ENCODE measurements at places on chromosomes 11 and 22.

DNA sequence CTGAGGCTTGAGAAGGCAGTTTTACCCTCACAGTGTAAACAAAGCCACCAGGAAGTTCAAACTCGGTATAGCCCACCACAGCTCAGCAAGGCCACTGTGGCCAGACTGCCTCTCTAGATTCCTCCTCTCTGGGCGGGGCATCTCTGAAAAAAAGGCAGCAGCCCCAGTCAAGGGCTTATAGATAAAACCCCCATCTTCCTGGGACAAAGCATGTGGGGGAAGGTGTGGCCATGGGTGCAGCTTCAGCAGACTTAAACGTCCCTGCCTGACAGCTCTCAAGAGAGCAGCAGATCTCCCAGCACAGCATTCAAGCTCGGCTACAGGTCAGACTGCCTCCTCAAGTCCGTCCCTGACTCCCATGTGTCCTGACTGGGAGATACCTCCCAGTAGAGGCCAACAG lies 69.7 kb downstream of the TTC28 start:
- no peak for DNase-seq

GRCh38 chr22:41862530-41863266 lies 29.8 kb downstream of the SREBF2 start:
- DNase-seq, result no peak

DNA sequence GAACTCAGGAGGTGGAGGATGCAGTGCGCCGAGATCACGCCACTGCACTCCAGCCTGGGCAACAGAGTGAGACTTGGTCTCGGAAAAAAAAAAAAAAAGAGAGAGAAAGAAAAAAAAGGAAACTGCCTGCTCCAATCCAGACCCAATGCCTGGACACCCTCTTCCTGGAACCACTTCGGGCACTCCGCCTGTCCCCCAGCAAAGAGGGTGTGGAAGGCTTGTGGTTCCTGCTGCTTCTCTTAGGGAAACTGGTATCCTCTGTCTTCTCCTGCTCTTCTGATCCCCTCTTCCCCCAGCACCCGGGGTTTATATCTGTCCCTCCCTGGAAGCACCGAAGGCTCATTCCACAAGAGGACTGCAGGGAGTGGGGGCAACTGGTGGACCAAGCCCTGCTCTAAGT lies 12.9 kb downstream of the CHRNA10 start:
- no peak for DNase-seq

DNA sequence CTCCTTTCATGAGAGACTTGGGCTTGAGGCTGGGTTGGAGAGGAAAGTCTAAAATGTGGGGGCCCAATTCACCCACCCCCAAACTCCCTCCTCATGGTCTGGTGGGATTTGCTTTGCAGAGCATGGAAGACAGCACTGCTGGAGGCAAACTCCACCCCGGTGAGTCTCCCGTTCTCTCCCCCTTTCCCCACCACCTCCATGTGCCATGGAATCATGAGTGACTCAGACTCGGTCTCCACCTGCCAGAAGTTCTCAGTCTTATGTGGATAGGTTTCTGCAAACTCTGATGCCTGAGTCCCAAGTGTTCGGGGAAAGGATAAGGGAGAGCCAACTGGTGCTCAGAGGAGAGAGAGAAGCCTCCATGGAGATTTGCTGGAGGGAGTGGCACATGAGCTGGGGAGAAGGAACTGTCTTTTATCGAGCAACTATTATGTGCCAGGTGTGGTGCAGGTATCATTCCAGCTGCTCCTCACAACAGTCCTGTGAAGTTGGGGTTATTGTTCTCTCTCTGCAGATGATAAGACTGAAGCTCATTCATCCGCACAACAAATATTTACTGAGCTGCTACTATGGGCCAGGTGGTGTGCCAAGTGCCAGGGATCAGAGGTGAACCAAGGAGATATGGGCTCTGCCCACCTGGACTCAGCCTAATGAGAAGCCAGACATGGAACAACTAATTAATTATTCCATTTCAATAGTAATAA lies 6.6 kb downstream of the PLEKHB1 start:
- DNase-seq, result no peak

DNA sequence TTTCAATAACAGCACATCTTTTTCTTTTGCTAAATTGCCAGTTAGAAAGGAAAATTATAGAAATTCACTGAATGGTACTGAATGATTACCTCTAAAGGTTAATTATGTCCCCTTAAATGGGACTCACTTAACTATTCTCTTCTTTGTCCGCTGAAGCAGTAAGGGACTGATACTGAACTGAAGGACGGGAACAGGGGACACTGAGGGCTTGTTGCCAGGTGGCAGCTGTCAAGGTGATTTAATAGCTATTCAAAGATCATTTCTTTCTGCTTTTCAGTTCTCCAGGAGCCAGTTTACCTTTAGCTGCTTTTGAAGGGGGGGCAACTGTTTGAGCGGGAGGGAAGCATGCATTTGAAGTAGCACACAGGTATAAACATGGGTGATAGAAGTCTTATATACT lies 325.4 kb upstream of the CCDC90B start:
- no peak for DNase-seq

GRCh38 chr11:91081440-91082043 lies 858.7 kb upstream of the CHORDC1 start:
- DNase-seq, result peak; percentile 40

GRCh38 chr11:86341382-86341781 lies 33.3 kb upstream of the CCDC81 start:
- no peak for DNase-seq

DNA sequence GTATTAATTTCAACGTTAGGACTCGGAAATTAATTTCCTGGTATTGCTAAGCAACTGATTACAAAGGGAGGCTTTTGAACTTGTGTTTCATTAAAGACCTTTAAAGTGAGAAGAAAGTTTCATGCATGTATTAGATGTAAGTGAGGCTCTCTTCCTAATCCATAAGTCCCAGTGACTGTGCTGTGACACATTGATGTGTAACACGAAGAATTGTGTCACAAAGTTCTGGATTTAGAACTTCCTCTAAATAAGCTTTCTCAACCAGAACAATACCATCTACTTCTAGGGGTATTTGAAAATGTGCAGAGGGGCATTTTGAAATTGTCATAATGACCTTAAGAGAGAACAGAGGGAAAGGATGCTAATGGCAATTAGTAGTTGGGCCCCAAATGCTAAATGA lies 14.4 kb downstream of the DCUN1D5 start:
- no peak for DNase-seq

- DNase-seq, result no peak
Observed at GRCh38 chr11:88105526-88105925, 69.7 kb downstream of the RAB38 start.

All from sciatic nerve (tissue), 2 donors.